Stimulated activated CD4-positive, alpha-beta T cell treated with anti-CD3 and anti-CD28 coated beads, Interleukin-4, amount 100 ng/mL, for 24 hours (primary cell): ENCODE measurements at places on chromosomes 16 and 17.

- no peak for DNase-seq
Measured at GRCh38 chr16:10660950-10661635, 33.6 kb downstream of the TEKT5 start.

DNA sequence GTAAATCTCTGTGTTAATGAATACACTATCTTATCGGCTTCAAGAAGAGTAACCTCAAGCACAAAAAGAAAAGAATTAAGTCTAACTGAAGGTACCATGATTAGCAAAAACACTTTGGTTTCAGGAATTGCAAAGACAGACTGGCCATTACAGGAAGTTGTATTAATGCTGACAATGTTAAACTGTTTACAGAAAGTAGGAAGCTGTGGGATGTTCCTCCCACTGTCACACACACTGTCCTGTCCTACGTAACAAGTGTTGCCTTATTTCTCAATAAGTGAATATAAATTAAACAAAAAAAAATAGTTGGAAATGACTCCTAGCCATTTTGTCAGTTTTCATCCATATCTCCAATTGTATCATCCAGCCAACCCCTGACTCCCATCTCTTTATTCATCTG, 8.6 kb downstream of the GNA13 start:
- no peak for DNase-seq

DNA sequence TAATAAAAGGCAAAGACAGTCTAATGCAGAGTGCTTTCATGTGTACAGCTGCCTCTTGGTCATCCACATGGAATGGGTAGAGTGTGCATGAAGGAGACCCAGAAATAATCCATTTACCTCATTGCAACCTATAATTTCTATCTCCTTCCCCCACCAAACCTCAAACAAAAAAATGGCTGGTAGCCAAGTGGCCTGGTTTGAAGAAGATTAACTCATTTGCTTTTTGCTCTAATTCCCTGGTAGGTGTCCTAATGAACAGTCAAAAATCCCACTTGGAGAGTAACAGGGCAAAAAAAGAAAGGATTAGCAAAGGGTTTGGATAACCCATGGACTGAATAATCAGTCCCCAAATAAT, 13.0 kb upstream of the LYRM9 start:
- DNase-seq = no peak

DNA sequence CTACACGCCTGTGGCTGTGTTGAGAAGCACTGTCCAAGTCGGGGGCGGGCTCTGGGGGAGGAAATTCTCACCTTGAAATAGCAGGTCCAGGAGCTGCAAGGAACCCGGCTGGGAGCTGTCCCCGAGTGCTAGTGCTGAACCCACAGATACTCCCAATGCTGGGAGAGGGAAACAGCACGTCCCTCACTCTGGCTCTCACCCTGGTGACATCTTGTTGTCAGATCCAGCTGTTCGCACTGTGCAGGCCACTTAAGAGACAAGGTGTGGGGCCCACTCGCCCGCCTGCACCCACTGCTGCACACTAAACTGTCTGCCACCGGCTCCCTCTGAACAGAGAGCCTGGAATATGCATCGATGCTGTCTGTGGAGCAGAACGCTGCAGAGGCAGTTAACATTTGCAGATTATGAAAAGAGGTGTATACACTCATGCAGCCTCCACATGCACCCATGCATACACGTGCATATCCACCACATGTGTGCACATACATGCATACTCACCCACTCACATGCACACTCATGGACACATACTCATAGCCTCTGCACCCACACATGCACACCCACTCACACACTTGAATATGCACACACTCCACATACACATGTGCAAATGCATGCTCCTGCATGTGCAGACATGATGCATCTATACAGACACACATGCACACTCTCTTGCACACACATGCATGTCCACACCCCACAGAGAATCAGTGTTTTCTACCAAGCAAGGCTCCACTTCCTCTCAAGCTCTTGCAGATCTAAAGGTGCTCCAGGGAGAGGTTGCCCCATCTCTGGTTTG, 42.0 kb downstream of the MGAT5B start:
- DNase-seq = peak; percentile 23

DNA sequence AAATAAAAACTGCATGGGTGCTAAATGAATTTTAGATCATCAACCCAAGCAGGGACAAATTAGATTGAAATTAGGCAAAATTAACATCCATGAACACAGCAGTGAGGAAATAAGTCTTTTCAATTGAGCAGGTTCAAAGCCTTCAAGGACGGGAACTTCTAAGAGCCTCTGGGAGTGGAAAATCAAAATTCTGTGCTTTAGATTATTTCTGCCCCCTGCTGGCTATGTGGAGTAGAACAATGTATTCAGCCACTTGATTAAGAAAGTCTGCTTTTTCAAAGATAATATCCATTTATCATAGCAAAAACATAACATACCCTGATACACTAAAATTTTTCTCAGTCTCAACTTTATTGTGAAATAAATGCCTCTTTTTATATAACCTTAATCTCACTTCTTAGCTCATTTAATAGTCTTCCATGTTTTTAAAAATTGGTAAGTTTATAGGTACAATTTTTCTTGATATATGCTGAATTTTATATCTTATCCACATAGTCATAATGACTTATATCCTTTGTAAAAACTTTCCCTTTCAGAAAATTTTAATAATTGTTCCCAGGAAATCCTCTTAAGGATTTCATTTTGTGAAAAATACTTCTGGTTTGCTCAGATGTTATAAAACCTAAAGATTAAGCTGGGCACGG, 28.1 kb upstream of the NOL11 start:
- DNase-seq = peak; percentile 65

- DNase-seq = no peak
Measured at GRCh38 chr17:14101976-14102375, 32.7 kb downstream of the COX10 start.

DNA sequence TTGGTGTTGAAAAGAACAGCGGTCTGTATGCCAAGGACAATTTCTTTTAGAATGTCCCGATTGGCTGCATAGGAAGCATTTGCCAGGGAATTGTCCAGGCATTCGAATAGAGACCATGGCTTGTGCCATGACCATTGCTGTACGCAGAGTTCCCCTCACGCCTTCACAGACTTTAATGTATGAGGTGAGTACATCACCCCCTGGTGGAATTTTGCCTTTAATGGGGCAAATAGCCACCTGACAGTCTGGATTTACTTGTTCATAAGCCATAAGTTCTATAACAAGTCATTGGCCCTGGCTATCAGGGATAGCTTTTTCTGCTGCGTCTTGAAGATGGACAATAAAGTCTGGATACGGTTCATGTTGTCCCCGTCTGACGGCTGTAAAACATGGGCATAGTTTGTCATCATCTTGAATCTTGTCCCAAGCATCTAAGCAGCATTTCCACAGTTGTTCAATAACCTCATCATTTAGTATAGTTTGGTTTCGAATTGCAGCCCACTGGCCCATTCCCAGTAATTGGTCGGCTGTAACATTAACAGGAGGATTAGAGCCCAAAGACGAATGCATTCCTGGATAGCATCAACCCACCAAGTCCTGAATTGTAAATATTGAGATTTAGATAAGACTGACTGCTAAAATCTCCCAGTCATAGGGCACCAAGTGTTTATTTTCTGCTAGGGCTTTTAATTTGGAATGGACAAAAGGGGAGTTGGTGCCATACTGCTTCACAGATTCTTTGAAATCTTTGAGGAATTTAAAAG, 67.7 kb upstream of the ARL4D start:
- no peak for DNase-seq

GRCh38 chr17:38663125-38663751, 11.5 kb downstream of the EPOP start:
- peak; percentile 55 for DNase-seq

DNA sequence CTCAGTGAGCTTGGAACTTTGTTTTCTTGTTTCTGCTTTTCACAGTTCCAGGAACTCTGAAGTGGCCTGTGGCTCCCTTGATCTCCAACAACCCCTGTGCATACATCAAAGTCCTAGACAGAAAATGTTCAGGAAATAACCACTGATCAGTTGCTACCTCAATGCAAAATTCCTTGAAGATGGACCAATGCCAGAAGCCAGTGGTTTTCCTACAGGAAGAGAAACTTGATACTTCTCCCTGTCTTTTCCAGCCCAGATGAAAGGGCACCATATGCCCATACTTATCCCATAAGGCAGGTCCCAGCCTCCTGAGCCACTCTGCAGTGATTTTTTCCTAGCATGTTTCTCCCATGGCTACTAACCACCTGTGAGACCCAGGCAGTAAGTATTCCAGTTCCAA, 12.3 kb upstream of the CDRT4 start:
- no peak for DNase-seq

GRCh38 chr16:31367853-31368252, 12.9 kb downstream of the ITGAX start:
- no peak for DNase-seq

DNA sequence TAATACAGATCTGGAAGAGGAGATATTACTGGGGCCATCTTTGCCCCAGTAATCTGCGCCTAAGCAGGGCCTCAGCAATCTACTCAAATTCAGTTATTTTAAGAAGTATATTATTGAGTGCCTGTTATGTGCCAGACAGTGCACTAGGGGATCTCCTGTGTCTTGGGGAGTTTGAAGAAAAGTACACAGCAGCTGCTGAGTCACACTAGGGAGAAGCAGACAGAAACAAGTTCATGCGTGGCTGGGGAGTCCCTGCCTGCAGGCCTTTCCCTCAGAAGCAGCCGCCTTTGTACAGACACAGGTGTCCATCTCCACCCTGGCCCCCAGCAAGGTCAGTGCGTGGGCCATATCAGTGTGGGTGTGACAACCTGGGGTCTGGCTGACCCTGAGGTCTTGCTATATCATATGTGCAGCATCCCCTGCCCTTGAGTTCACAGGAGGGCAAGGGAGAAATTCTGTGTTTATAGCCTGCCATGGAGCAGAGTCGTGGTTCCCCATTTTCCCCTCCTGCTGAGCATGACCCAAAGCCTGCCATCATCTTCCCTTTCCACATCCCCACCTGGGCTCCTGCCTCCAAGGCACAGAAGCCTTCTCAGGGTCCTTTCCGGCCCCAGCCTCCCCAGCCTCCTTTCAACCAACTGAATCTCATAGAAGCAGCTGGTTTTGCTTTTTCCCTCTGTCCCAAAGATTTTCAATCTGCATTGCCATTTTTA, 229.9 kb upstream of the SDK2 start:
- DNase-seq = no peak

- peak; percentile 15 for DNase-seq
Measured at GRCh38 chr17:2854143-2855055, 58.2 kb downstream of the RAP1GAP2 start.

GRCh38 chr17:75525806-75526554, 483 bp downstream of the LLGL2 start:
- no peak for DNase-seq

GRCh38 chr17:61574542-61575351, 16.3 kb downstream of the NACA2 start:
- no peak for DNase-seq

GRCh38 chr16:27820646-27821345, 242.7 kb downstream of the GSG1L start:
- DNase-seq = no peak

GRCh38 chr16:56067406-56067805, 123.9 kb upstream of the GNAO1 start:
- no peak for DNase-seq

- no peak for DNase-seq
Measured at GRCh38 chr17:37182786-37183465, 192.9 kb upstream of the C17orf78 start.

DNA sequence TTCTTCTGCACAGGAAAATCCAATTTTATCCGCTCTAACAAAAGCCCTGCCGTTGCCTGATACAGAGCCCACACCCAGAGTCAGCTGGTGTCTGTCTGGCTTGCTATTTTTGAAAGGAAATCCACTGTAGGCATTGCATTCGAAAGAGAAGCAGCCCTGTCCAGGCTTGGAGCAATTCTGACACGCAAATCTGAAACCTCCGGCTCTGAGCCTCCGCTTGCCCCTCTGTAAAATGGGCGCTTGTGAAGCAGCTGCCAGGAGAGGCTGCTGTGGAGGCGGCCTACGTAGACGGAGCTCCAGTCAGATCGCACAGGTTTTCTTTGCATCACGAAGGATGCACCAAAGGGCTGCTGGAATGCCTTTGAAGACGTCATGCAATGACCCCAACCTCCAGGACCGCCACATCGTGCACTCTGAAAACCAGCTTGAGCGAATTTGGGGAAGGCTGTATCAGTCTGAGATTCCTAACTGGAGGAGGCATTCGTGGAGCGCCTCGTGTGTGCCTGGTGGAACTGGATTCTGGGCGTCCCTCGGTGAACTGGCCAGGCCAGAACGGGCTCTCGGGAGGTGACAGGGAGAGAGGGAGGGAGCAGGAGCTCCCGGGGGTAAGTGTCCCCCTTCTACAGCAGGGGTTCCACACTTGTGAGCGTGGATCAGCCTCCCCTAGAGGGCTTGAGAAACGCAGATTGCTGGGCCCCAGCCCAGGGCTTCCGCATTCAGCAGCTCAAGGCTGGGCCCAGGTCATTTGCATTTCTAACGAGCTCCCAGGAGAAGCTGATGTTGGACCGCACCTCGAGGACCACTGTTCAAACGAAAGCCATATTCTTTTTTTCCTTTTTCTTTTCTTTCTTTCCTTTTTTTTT, 215.5 kb downstream of the MRTFB start:
- DNase-seq = peak; percentile 29

GRCh38 chr17:78461799-78462053, 83.3 kb downstream of the PGS1 start:
- no peak for DNase-seq

DNA sequence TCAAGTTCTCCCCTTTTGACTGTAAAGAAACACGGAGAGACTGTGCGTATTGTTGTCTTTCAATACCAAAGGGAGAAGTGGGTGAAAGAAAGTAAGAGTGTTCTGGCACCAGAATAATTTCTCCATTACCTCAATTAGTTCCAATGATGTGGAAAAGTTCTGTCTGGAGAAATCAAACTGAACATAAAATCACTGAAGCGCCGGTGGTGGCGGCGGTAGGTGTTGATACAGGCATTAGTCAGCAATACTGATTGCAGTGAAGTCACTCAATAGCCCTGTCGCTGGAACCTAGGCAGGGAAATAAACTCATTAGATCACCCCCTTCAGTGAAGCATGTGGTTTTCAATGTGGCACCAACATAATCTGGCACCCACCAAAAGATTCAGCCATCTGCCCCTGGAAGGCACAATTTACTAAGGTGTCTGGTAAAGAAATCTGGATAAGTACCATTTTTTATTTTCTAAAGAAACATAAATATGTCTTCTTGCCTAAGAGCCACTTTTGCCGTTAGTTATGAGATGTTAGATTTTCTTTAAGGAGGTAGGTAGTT, 274.2 kb upstream of the SOX9 start:
- no peak for DNase-seq

- DNase-seq = no peak
Measured at GRCh38 chr17:66755101-66755943, 79.6 kb upstream of the CACNG5 start.

- peak; percentile 71 for DNase-seq
Measured at GRCh38 chr17:79741751-79742588, 11.2 kb downstream of the ENPP7 start.

DNA sequence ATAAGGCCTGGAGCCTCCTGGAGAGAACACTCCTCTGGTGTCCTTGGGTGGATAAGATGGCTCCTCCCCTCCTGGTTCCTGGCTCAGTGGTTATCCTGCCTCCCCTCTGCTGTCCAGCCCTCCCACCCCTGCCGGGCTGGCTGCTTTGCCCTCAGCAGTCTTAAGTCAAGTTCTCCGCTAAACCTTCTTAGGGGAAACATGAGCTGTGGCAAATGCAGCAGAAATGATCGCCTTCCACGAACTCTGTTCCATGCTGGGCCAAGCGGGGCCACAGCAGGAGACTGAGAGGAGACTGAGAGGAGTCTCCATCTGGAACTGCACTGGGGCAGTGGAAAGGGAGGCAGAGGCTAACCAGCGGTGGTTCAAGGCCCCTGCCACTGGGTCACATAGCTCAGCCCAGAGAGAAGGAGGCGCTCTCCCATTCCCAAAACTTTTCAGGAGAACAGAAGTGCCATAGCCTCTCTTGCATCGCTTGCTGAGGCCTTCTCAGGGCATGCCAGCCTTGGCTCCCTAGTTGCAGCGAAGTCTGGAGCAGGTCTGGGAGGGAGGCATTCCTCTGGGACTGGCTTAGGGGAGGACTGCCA, 26.9 kb downstream of the TNS4 start:
- DNase-seq = no peak
